ENCODE measurements at places on chromosomes 12 and 14.
A peak's percentile ranks its signal among the peaks of the same experiment; 100 is the strongest.

GRCh38 chr12:85872497-85873091 lies 1.5 kb upstream of the NTS start:
- DNase-seq: peak; percentile 24

DNA sequence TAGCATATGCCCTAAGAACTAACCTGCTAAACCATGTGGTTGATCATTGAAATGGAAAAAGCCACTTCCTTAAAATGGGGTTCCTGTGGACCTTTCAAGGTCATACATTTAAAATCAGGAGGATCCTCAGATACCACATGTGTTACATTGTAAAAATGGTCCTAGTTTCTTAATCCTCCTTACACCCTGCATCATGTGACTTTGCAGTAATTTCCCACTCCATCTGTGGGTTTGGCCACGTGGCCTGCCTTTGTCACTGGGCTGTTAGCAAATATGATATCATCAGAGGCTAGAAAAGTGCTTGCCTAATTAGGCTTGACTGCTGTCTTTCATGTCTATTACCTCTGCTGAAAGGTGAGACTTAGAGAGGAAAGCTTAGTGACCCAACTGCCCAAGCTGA lies 70.7 kb downstream of the CMKLR1 start:
- no peak for DNase-seq

DNA sequence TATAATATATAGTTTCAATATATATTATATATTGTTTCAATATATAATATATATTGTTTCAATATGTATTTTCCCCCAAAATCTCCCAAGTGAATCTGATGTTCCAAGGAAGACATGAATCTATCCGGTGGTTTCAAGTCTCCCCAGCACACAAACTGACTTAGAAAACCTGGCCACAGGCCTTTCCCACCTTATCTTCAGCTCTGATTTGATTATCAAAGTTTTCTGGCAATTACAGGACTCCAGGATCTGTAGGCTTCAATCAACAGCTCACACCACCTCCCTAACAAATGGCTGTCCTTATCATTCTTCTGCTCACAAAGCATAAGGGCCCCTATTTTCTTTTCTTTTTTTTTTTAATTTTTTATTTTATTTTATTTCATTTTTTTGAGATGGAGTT lies 22.7 kb upstream of the SPTSSA start:
- DNase-seq: no peak

- DNase-seq: no peak
Observed at GRCh38 chr12:69529021-69529420, 56.2 kb upstream of the CCT2 start.

GRCh38 chr12:64455506-64455905 lies 3.6 kb downstream of the TBK1 start:
- DNase-seq: no peak

DNA sequence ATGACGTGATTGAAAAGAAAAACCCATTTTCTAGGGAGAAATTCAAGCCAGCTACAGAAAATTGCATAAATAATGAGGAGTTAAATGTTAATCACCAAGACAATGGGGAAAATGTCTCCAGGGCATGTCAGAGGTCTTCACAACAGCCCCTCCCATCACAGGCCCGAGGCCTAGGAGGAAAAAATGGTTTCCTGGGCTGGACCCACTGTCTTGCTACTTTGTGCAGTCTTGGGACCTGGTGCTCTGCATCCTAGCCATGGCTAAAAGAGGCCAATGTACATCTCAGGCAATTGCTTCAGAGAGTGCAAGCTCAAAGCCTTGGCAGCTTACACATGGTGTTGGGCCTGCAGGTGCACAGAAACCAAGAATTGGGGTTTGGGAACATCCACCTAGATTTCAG lies 65.3 kb downstream of the TUNAR start:
- DNase-seq: no peak

DNA sequence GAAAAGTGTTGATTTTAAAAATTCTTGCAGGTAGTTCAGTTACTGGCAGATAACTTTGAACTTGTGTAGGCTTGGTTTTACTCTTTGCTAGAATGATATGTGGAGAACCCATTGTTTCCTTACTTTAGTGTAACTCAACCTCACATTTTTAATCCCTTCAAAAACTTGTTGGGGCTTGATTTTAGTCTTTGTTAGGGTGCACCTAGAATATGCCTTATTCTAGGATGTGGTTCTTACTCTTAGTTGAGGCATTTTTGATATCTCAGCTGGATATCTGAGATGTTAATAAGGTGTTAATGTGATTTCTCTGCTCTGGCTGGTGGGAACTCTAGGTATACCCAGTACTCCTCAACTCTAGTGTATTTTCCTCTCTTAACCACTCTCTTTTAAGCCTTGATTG lies 10.0 kb downstream of the MNAT1 start:
- no peak for DNase-seq

GRCh38 chr12:116703214-116703795 lies 34.6 kb downstream of the SPRING1 start:
- DNase-seq: peak; percentile 47

GRCh38 chr12:130104571-130105106 lies 57.6 kb upstream of the FZD10 start:
- DNase-seq: no peak

DNA sequence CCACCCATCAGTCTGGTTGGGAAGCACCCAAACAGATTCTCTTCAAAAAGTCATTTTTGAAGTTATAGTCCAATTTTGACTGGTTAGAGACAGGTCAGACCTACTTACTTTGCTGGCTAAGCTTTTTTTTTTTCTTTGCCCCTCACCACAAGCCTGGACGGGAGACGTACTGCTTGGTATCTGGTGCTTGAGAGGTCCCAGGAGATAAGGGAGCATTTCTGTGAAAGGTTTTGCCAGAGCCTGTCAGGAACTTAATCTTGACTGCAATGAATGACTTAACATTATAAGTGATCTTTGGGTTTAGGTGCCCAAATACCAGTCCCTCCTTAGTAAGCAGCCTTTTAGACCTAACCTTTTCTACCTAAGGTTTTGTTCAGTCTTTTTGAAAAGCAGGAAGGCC lies 6.3 kb downstream of the MTHFD1 start:
- DNase-seq: no peak

DNA sequence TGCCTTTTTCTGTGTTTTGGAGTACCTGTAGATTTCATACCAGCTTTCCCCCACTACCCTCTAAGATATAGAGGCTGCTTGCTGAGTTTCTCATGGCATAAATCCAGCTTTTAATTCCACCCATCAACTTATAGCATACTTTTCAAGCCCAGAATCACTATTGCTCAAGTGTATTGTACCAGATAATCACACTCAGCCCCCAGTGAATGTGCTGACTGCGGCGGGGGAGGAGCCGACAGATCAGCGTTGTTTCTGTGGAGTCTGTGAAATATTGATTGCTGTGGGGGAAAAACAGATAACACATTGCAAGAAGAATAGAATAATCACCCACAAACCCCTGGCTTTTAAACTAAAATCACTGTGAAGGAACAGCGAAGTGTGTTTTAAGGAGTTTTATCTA lies 296.1 kb downstream of the TMEM132D start:
- no peak for DNase-seq

- no peak for DNase-seq
Observed at GRCh38 chr14:105493921-105494605, 3.0 kb downstream of the TEDC1 start.

- DNase-seq: no peak
Observed at GRCh38 chr12:65586796-65587195, 237.5 kb upstream of the HMGA2 start.

GRCh38 chr12:53974084-53975063 lies at the start of gene HOTAIR:
Gene HOTAIR (minus strand): TSS chr12:53974954.
- no peak for DNase-seq

DNA sequence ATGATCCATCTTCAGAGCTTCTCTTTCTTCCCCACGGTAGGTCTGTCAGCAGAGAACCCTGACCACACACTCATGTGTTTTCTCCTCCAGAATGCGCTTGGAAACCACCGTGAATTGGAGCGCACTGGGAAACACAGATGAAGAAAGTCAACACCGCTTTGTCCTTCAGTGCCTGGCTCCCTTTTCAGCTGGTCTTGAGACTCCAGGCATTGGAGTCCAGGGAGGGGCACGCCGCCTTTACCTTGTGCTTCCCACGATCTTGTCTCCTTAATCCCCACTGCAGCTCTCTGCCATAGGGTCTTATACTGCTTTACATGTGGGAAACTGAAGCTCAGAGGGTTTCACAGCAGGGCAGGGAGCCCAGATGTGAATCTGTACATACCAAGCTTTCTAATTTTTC lies 1.1 kb downstream of the FAM90A1 start:
- no peak for DNase-seq
